ENCODE measurements at places on chromosomes 6 and 20. TPM values are rescaled to one million over a fixed set of nuclear protein-coding genes. Genes with fewer than 3 reads are reported as not detected.

Gene OR12D3
- total RNA-seq: not detected

Gene XKR7
- not detected for total RNA-seq

Gene PRL
- total RNA-seq: not detected

Gene ECT2L
- not detected for total RNA-seq

Gene SNAP25
- not detected for total RNA-seq

Gene TCP11
- not detected for total RNA-seq

Gene BCAS4
- 4.9 TPM for total RNA-seq

Gene SLC12A5
- total RNA-seq: not detected

Gene OLIG3
- total RNA-seq: not detected

Gene FAM209A
- total RNA-seq: 6.5 TPM

Gene TRIM26
- total RNA-seq: 40.1 TPM

Gene HLA-DRB1
- total RNA-seq: 16.4 TPM

Gene ADAM33
- total RNA-seq: not detected

Gene ZHX3
- 11.7 TPM for total RNA-seq

Gene SLC35A1
- total RNA-seq: 23.4 TPM

Gene PI16
- total RNA-seq: 1.6 TPM

Gene VSTM2L
- total RNA-seq: not detected

Gene FOXS1
- total RNA-seq: not detected

Gene SLA2
- total RNA-seq: 28.3 TPM

Gene RBM38
- total RNA-seq: 120 TPM

Gene ANKRD66
- not detected for total RNA-seq

Gene ULBP2
- not detected for total RNA-seq

Gene CGA
- total RNA-seq: not detected

Gene TGM3
- not detected for total RNA-seq

Gene CALHM6
- total RNA-seq: 3.3 TPM

Gene RUNX2
- total RNA-seq: 12.8 TPM

Gene LY6G6F
- not detected for total RNA-seq

Gene CCN5
- total RNA-seq: not detected

Gene HCRTR2
- not detected for total RNA-seq

All from naive thymus-derived CD4-positive, alpha-beta T cell (primary cell).